Hematopoietic multipotent progenitor cell treated with erythropoietin and hydrocortisone succinate and interleukin-3 and kit ligand, for 8 days (in vitro differentiated cells): ENCODE measurements at places on chromosomes 3 and 15.

GRCh38 chr15:66644869-66645268 lies 57.2 kb upstream of the SMAD6 start:
- DNase-seq = no peak

- DNase-seq = no peak
Measured at GRCh38 chr15:32643907-32644445, 2.5 kb downstream of the SCG5 start.

- no peak for DNase-seq
Measured at GRCh38 chr3:108588601-108589000, 637 bp downstream of the CIP2A start.

GRCh38 chr3:94269763-94270162 lies 206.9 kb downstream of the NSUN3 start:
- no peak for DNase-seq

GRCh38 chr15:71790081-71790480 lies 20.3 kb upstream of the NR2E3 start:
- DNase-seq = no peak

- no peak for DNase-seq
Measured at GRCh38 chr3:172133838-172134237, 94.5 kb downstream of the FNDC3B start.

DNA sequence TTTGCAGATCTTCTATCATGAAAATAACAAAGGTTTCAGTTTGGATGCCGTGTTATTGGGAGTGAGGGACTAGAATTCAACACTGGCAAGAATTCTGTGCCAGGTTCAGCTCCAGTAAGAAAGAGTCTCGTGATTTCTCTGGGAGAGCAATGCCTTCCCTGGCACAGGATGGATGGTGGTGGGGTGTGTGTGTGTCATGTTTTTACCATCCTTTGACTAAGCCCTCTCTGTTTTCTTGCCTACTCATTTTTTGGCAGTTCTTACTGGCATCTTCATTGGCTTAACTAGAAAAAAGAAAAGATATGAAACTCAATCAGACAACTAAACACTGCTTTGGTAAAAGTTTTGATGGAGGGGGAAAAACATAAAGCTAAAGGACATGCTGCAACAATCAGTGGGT lies 86.6 kb downstream of the FMN1 start:
- DNase-seq = no peak

DNA sequence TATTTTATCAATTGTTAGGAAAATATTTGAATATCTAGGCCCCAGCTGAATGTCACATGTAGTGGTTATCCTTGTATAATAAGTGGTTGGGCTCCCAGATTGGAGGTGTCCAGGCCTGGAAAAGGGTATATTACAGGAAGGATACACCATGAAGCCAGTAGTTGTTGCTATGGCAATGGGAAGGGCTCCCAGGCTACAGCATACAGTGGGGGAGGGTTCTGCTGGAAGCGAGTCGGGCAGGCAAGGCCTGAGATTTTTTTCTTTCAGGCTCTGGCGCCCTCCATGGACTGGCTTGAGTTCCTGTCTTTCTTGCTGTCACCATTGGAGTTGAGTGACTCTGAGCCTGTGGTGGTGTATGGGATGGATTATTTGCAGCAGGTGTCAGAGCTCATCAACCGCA lies 8.9 kb downstream of the ECE2 start:
- DNase-seq = peak; percentile 67

- DNase-seq = peak; percentile 17
Measured at GRCh38 chr3:13655061-13655913, 106.4 kb downstream of the FBLN2 start.

DNA sequence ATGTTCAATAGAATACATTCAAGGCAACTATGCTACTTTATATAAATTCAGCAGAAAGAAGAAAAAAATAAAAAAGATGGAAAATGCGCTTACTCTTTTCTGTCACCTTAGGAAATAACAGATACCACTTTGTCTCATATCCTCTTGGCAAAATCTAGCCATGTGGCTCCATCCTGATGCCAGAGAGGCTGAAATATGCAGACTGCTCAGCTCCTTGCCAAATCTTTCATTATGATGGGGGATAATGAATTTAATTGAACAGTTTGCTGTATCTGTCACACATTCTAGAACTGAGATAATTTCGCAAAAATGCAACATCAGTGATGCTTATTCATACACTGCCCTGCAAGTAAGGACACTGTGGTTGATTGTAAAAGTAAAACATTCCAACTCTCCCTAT lies 1081.5 kb downstream of the PLOD2 start:
- no peak for DNase-seq

GRCh38 chr15:66619152-66619903 lies 53.5 kb upstream of the LCTL start:
- DNase-seq = peak; percentile 77

- no peak for DNase-seq
Measured at GRCh38 chr3:188323067-188323842, 169.3 kb downstream of the LPP start.

DNA sequence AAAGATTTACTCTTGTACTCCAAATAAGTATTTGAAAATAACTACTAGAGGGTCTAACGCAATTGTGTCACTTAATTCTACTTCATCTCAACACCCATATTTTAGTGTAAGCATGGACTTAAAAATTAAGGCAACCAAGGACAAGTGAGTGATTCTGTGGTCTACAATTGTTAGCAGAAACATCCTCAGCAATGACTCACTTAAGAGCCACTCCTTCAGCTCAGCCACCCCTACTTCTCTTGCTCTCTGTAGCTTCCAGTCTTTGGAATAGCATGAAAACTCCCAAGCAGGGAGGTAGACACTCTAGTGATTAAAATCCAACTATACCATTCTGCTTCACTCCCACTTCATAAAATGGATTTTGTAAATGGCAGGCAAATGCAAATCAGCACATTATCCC lies 116.0 kb upstream of the LRRN1 start:
- no peak for DNase-seq

DNA sequence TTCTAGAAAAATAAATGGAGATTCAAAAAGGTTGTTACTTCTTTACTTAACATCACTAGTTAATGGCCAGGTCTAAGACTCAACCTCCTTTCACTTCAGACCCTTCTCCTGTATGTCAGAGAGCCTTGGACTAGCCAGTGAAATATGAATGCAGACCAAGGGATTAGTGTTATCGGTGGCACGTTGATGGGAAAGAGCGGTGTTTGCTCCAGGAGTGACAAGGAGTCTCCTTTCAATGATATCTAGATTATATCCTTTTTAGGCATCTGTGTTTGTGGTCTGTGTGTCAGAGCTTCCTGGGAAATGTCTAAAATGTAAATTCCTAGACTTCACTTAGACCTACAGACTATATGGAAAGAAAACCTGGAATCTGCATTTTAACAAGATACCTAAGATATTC lies 658.0 kb upstream of the KCNMB2 start:
- DNase-seq = no peak

DNA sequence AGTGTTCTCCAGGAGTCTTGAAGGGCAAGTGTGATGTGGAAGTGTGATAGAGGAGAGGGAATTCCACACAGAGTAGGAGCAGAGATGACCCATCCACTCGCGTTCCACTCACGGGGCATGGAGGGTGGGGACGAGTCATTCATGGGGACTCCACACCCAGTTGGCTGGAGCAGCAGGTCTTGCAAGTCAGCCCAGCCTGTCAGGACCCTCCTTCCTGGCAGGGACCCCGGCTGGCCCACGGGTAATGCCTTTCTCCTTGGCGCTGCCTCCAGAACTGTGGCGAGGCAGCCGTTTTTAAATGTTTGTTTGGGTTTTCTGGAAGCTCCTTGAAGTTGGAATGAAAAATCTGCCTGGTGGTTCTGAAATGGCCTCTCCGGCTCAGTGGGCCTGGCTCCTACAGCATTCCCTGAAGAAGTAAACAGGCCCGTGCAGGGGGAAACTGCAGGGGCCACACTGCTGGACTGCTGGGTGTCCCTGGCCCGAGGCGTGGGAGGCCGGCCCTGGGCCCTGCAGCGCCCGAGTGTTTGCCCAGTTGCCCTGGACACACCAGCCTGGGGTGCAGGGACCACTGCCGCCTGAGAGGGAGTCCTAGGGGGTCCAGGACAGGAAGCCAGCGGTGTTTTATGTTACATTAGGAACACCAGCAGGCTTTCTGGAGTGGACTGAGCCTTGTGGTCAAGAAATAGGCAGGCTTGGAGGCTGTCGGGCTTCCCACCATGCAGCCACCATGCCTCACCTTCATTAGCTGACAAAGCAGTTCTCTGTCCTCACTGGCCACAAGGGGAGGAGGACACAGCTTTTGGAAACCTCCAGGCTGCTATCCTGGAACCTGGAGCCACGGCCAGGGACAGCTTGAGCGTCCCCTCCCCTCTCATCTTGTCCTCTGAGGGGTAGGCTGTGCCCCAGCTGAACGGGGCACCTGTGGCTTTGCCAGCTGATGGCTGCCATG lies 61.3 kb downstream of the CEMIP start:
- no peak for DNase-seq

- DNase-seq = peak; percentile 40
Measured at GRCh38 chr15:80418892-80419537, 14.8 kb downstream of the ARNT2 start.

DNA sequence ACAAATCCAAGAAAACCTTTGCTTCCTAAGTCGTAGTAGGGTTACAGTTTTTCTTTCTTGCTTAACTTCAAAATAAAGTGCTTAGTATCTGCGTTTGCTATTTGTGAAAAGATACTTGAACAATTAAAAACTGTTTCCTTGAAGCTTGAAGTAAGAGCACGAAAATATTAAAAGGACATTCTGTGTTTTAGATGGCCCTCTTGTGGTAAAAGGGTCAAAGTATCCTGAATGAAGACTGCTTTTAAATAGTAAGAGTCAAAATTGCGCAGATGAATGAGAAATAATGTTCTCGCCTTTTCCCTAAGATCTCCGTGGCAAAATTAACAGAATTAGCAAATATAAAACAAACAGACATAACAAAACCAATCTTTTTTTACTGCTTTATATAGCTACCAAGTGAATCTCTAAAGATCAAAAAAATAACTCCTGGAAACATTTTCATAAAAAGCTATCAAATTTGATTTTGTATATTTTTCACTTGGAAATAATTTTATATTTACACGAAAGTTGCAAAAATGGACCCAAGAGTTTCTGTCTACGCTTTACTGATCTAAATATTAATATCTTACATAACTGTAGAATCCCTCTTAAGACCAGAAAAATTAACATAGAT lies 175.4 kb downstream of the MBNL1 start:
- peak; percentile 77 for DNase-seq

DNA sequence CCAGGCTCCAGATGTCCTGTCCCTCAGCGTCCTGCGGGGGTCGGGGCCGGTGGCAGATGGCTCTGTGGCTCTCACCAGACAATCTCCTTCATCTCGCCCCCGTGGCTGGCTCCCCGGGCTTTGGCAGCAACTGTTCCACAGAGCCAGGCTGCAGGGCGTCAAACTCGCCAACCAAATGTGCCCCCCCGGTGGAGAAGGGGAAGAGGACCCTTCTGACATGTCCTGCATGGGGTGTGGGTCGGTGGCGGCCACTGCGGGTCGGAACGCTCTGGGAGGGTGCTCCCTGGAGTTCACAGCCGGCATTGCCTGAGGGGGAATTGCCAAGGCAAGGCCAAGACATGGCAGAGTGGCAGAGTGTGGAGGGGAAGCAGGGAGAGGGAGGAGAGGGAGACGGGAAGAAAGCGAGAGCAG lies 36.0 kb downstream of the BDH1 start:
- no peak for DNase-seq

GRCh38 chr3:57068437-57069089 lies 8.1 kb downstream of the SPATA12 start:
- peak; percentile 55 for DNase-seq

DNA sequence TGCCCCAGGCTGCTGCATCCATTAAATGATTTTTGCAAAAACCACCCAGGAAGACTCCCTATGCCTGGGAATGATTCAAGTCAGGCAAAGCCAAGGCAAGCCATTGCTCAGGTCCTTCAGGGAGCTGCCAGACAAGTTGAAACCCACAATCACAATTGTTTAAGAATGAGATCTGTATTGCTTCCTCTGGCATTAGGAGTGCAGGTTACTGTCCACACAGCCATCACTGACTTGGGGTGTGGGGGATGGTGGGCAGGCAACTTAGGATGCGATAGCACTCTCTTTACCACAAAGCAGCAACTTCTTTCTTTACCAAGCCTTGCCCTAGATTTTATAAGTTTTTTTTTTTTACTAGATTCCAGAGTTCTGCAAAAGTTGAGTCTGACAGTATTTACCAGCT lies 15.0 kb upstream of the IL20RB start:
- no peak for DNase-seq

DNA sequence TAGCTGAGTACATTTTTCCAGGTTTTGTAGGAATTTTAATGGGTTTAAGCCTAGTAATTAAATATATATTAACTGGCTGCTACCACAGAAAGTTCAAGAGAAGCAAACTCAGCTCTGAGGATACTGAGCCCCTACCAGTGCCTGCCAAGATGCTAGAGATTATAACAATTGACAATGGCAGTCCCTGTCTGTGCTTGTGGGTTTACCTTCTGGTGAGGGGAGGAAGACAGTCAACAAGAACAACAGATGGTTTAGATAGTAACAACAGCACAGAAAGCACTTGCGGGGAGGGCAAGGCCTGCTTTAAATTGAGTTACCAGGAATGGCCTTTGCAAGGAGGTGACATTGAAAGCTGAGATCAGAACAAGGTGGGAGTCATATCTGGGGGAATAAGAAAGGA lies 56.6 kb upstream of the ARHGEF3 start:
- no peak for DNase-seq

GRCh38 chr15:43908516-43909050 lies 81.8 kb downstream of the WDR76 start:
- no peak for DNase-seq

- no peak for DNase-seq
Measured at GRCh38 chr3:20380295-20380694, 194.3 kb upstream of the SGO1 start.

DNA sequence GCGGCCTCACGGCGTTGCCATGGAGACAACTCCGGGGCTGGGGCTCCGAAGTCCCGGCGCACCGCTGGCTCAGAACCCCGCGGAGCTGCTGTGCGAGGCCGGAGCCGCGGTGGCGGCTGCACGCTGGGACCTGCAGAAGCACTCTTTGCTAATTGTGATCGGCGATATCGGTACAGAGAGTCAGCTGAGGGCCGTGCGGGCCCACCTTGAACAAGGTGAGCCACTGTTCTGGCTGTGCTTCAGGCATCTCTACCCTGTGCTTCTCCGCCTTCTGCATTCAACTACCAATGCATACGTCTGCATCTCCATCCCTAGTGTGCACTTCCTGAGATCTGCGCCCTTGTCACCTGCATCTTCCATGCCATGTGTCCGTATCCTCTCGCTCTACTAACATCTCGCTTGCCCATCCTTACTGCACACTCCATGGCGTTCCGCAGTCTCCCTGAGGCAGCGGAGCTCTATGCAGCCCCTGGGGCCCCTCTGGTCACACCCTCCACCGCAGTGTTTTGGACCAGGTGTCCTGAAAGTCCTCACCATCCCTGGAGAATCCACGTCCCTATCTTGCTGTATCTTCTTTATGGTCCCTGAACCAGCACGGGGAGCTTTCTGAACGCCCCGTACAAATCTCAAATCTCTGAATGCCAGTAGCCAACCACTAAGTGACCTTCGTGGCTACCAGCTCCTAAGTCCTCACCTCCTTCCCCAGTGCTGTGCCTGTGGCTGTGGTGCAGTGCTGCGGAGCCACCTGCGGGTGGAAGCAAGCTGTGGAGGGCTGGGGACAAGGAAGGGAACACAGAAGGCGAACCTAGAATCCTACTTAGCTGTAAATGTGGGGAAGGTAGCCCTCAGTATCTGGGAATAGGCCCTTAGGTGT lies 6.2 kb upstream of the MAP1A start:
- peak; percentile 57 for DNase-seq
